ENCODE measurements at places on chromosomes 12 and 14. TPM values are rescaled to one million over a fixed set of nuclear protein-coding genes. Genes with fewer than 3 reads are reported as not detected.

RTRAF gene
- 257 TPM for total RNA-seq

FOXA1 gene
- total RNA-seq, result 5.1 TPM

HEATR5A gene
- total RNA-seq, result 14.9 TPM

KSR2 gene
- total RNA-seq, result 0.59 TPM

B3GNT4 gene
- total RNA-seq, result 0.86 TPM

CLEC6A gene
- total RNA-seq, result not detected

GALNT8 gene
- total RNA-seq, result not detected

PROX2 gene
- total RNA-seq, result not detected

SDS gene
- total RNA-seq, result 2.1 TPM

TSPAN19 gene
- not detected for total RNA-seq

ACRBP gene
- not detected for total RNA-seq

MMP19 gene
- 0.62 TPM for total RNA-seq

NFATC4 gene
- 0.16 TPM for total RNA-seq
